Activated B cell treated with CpG ODN at 0.5 μM for 24 hours (primary cell): ENCODE measurements at places on chromosomes 5 and 9. TPM values are rescaled to one million over a fixed set of nuclear protein-coding genes. Genes with fewer than 3 reads are reported as not detected.

PDE8B gene
- not detected in 2 replicates for total RNA-seq

PCDHB11 gene
- total RNA-seq, result not detected in 2 replicates

DBH gene
- not detected in 2 replicates for total RNA-seq

SUSD3 gene
- total RNA-seq, result 9.1 and 12.9 TPM in 2 replicates

SLC25A2 gene
- 2.6 and 3.9 TPM in 2 replicates for total RNA-seq

GMCL2 gene
- not detected in 2 replicates for total RNA-seq

GARIN3 gene
- total RNA-seq, result not detected in 2 replicates

ENTPD2 gene
- total RNA-seq, result not detected in 2 replicates

ZNF367 gene
- 4.0 and 4.3 TPM in 2 replicates for total RNA-seq

GRCh38 chr9:137158625-137159024 is 11.2 kb downstream of the LRRC26 start:
- DNase-seq, result no peak

GRCh38 chr5:100824635-100825034 is 78.4 kb downstream of the ST8SIA4 start:
- DNase-seq, result no peak

DNA sequence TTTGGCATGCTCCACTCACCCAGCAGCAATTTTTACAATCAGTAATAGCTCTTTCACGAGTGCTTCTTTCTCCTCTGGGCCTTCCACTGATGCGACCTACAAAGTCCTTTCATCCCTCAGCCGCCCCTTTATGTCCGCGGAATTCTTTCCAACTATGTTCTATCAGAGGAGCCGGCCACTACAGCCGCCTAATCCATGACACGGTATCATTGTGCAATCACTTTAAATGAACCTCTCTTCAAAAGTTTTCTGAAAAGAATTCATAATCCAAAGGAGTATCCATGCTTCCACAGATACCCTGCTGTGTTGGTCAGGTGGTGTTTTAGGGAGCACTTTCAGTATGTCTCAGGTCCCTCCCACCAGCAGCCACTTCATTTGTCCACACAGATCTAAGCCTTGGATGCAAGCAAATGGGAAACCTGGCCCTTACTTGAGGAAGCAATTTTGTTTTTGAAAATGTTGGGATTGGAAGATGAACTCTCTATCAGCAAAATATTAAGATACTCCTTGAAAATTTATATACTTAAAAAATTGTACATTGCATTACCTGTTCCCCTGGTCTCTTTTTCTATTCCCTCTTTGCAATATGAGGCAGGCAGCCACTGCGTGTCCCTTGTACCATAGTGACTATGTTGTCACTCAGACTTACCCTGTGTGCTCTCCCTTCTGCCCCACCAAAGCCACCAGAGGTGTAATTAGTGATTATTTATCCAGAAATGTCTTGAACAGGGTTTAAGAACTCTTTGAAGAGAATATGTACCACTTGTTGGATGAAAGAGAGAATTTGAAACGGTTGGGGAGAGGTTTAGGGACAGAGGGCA is 12.9 kb upstream of the MEF2C start:
- DNase-seq, result no peak

- no peak for DNase-seq
Observed at GRCh38 chr9:14205463-14205862, 108.5 kb downstream of the NFIB start.

GRCh38 chr9:25003686-25004085 is 458.0 kb upstream of the IZUMO3 start:
- no peak for DNase-seq

GRCh38 chr9:17648516-17648915 is 69.7 kb downstream of the SH3GL2 start:
- DNase-seq, result no peak

DNA sequence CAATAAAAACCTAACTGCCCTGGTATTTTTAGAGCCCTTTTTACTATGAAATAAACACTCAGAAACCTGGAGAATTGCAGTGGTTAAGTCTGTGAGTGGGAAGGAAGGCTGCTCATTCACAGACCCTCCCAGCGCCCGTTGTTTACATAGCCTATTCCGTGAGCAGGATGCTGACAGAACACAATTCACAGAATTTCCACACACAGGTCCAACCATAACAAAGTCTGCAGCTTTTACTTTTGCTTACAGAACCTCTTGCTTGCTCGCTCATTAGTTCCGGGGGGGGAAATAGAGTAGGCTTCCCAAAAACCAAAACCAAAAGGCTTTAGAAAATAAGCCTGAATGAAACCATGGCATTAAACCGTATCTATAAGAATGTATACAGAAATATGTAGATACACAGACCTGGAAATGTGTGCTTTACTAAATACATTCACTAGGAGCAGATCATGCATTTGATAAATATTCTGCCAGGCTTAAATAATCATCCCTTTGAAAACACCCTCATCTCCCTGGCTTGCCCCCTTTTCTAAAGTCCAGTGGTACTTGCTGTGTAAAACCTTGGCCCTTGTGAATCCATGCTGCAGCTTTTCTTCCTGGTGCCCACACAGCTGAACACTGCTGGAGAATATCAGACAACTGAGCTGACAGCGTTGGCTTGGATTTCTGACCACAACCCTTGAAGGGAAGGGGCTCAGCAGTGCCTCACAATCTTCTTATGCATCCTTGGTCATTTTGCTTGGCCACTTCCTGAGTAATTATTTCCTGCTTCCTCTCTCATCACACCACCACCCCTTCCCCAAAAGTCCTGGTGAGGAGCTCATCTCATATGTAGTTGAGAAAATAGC is 128.0 kb downstream of the FANCC start:
- no peak for DNase-seq

- DNase-seq, result no peak
Observed at GRCh38 chr5:108814551-108814950, 66.9 kb downstream of the FER start.

DNA sequence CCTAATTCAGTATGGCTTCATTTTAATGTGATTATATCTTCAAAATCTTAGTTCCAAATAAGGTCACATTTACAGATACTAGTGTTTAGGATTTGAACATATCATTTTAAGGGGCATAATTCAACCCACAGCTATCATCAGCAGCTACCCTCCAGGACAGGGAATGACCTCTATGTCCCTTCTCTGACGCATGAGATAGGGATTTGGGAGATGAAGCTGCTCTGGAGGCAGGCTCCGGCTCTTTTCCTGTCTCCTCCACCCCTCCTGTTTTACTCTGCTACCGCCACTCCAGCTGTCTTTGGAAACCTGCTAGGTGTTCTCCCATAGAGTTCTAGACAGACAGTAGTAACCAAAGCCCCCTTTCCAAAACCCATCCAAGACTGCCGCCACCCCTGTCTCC is 119.2 kb downstream of the CARTPT start:
- no peak for DNase-seq

GRCh38 chr9:135251996-135252760 is 164.7 kb downstream of the OLFM1 start:
- no peak for DNase-seq

- no peak for DNase-seq
Observed at GRCh38 chr5:67090593-67090992, 106.0 kb downstream of the CD180 start.

- DNase-seq, result no peak
Observed at GRCh38 chr5:102731693-102732092, 23.4 kb upstream of the PAM start.

DNA sequence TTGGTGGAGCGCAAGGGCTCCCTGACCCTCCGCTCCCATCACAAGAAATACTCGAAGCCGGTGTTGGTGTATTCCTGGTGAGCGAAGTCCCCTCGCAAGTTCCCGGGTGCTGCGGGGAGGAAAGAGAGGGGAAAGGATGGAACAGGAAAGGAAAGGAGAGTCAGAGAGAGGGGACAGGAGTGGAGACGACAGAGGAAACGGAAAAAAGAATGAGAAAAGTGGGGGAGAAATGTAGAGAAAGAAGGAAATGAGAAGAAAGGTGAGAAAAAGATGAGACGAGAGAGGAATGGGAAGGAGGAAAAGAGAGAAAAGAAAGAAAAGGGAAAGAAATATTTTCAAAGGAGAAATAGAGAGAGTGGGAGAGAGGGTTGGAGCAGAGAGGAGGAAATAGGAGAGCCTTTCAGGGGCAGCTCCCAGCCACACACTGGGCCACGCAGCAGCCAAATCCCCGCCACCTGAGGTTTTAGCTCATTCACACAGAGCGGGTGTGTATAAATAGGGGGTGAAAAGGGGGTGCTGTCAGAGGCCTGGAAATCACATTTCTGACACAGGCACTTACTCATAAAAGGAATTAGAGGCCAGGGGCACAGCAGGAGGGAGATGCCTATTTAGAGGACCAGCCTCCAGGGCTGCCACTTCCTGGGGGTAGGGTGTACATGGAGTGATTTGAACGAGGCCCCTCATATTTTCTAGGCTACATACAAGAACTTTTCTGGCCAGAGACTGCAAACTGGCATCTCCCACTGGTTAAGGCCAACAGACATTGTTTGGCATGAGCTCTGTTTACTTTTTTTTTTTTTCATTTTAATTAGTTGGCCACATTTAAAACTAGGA is 555 bp downstream of the CFAP95 start:
- DNase-seq, result no peak

DNA sequence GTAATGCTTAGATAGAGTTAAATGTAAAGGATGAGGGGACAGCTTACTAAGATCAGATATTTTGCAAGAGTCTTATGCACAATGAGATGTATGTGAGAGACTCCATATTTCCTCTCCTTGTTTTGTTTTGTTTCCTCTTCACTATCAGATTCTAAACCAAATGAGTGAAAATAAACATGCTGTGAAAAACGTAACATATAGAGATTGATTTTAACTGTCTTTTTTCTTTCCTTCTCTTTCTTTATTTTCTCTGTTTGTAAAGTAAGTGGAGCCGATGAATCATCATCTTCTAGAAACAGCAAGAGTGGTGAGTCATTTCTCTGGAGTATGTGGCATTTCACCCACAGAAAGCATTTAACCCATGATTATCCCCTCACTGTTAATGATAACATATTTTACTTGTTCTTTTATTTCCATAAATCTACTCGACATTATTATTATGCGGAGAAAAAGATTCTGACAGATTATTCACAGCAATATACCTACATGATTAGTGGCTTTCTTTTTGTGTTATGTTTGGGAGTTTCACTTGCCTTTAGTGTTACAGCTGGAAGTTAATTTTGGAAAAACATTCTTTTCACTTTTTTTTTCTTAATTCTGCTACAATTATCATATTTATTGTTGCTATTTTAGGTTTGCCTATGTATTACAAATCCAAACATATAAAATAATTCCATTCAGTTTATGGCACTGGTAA is 2.1 kb upstream of the ANXA1 start:
- no peak for DNase-seq

DNA sequence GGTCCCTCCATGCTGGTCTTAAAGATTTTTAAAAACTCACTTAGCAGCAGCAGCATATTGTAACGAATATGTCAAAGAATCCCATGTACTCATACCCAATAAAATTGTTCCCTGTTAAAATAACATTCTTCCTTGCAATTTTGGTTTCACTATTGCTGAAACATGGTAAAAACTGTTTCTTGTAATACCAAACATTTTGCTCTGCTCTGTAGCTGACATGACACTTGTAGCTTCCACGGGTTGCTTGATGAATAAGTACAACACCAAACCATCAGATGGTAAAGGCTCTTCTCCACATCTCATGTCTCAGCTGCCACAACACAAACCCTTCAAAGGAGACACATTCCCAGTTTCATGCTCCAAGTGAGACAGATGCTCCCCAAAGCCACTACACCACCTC is 180.7 kb upstream of the PTGER4 start:
- no peak for DNase-seq

GRCh38 chr9:3441197-3441816 is 84.5 kb downstream of the RFX3 start:
- no peak for DNase-seq

DNA sequence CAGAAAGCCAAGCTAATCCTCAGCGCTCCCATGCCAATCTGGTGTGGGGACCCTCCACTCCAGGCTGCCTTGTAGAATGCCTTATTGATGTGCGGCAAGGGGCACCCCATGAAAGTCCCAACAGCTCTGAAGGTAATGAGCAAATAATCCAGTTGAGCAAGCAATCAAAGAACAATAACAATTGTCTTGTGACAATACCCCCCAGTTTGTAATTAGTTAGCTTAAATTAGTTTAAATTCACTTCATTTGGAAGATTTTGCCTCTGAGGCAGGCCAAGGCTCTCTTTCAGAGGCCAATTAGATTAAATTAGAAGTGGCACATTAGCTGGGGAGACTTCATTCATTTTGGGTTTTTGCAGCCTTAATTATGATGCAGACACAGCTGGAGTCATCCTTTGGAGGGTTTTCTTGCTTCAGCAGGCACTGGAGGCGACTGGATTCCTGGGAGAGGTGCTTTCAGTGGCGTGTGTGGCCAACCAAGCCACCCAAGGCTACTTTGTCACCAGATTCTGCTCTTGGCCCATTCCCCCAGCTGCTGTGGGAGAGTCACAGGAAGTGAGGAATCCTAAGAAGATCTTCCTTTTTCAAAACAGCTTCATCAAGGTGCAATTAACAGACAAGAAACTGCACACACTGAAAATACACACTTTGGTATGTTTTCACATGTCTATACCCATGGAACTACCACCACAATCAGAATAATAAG is 17.9 kb upstream of the FBP1 start:
- DNase-seq, result no peak
